ENCODE measurements at places on chromosomes 2 and 18. TPM values are rescaled to one million over a fixed set of nuclear protein-coding genes. Genes with fewer than 3 reads are reported as not detected.

DNA sequence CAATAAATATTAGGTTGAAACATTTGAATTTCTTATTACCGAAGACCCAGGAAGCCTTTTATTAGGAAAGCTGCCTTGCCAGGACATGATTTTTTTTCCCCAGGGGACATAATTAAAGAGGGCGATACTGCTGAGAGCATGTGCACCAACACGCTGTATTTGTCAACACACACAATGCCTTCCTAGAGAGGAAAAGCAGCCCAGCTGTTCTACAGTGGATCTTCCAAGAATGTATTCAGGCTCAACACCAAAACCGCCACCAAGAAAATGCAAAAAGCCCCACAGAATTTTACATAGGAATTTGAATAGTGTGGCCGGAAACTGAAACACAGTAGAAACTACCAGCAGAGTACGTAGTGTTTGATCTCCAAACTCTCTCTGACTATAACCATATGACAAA lies 320.4 kb downstream of the DLGAP1 start:
- H3K27me3 ChIP-seq, result no peaks in the 10 kb centered on the region
- H3K27ac ChIP-seq, result no peak overlapping the region

- peaks cover 10% of the 10 kb centered on the region for H3K4me1 ChIP-seq
- H3K27ac ChIP-seq, result peak overlapping the region; percentile 79
- no peaks in the 10 kb centered on the region for H3K27me3 ChIP-seq
- no peak overlapping the region for H3K4me3 ChIP-seq
- no peak for DNase-seq
- H3K36me3 ChIP-seq, result no peaks in the 10 kb centered on the region
These were observed 89.6 kb upstream of the SETBP1 start for GRCh38 chr18:44590956-44591670.

DNA sequence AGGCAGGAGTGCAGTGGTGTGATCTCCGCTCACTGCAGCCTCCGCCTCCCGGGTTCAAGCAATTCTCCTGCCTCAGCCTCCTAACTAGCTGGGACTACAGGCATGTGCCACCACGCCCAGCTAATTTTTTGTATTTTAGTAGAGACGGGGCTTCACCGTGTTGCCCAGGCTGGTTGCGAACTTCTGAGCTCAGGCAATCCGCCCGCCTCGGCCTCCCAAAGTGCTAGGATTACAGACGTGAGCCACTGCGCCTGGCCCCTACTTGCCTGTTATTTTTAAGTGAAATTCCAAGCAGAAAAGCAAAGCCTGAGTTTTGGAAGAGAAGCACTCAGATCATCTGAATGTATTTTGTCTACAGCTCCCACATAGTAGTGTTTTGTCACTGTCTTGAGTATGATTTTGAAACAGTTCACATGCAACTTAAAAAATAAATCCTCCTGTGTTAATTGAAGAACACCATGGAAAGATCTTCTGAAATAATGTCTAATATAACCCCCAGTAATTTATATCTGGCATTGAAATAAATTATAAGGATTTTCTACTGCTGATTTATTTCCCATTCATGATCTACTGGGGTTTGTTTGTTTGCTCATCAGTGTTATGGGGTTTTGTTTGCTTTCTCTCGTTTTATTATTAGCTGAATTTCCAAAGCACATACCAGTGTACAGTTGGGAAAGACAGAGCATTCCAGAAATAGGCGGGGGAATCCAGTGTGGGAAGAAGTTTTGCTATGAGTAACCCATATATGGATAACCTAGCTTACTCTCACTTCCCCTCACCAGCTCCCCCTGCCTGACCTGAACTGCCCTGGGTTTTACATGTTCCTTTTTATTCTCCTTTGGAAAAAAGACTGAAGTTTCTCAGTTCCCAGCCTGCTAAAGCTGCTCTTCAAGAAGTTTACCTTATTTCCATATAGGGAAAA lies 80.1 kb upstream of the MAP3K20 start:
- peak; percentile 79 for DNase-seq
- H3K4me1 ChIP-seq, result no peaks in the 10 kb centered on the region
- H3K36me3 ChIP-seq, result no peaks in the 10 kb centered on the region
- no peak overlapping the region for H3K4me3 ChIP-seq

The MAP4K3 gene
- 23.6 TPM for polyA plus RNA-seq

The HAAO gene
- 54.5 TPM for polyA plus RNA-seq

- H3K4me1 ChIP-seq, result no peaks in the 10 kb centered on the region
- no peak overlapping the region for H3K27ac ChIP-seq
- DNase-seq, result no peak
- H3K4me3 ChIP-seq, result no peak overlapping the region
These were observed 13.2 kb upstream of the CTIF start for GRCh38 chr18:48525671-48526070.

The RNF25 gene
- 10.9 TPM for polyA plus RNA-seq

Measured in aorta (tissue), 5 donors.